MCF 10A (cell line): ENCODE measurements at places on chromosomes 13 and 19.

GRCh38 chr19:48645620-48646000, 377 bp downstream of the CA11 start:
- no peak for DNase-seq

DNA sequence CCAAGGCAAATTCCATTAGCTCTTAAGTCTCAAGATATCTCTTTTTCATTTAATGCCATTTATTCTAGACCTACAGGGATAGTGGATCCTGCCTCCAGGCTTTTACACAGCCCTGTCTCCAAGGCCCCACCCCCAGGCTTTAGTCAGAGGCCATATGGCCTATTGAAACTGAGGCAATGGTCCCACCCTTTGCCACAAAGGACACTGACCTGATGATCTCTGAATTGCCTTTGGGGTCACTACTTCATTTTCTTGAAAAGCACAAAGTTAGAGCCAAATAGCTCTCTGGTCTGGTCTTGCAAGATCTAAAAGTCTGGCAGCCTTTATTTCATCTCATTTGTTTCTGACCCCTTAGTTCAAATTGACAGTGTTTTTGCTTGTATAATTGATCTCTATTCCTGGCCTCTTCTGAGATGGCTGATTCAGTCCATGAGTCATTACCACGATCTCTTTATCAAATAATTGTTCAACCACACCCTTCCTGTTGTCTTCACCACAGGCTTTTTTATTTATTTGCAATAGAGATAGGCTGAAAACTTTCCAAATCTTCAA, 209.8 kb downstream of the FGF14 start:
- peak; percentile 3 for DNase-seq

GRCh38 chr19:12364391-12365235, 870 bp downstream of the ZNF442 start:
- DNase-seq, result no peak

- no peak for DNase-seq
These were observed 1307.9 kb downstream of the UQCRFS1 start for GRCh38 chr19:27905074-27905473.

DNA sequence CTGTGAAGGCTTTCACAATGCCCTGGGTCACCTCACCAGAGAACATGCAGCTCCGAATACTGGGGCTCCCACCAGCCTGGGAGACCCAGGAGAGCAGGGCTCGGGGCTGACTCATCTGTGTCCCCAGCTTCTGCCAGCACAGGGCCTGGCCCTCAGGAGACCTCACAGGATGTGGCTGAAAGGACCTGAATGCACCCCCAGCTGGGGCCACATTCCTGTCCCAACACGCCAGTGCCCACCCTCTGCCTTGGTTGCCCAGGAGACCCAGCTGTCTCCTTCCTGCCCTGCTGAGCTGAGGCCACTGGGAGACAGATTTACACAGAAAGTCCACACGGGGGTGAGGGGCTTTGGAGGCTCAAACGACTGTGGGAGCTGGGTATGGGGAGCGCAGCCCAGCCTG, 11.9 kb downstream of the BCAT2 start:
- DNase-seq, result peak; percentile 45

GRCh38 chr19:48413879-48414587, 20.6 kb downstream of the GRIN2D start:
- no peak for DNase-seq
